Progenitor cell of endocrine pancreas (in vitro differentiated cells): ENCODE measurements at places on chromosomes 6 and 20. TPM values are rescaled to one million over a fixed set of nuclear protein-coding genes. Genes with fewer than 3 reads are reported as not detected.

DLL1 gene
- 75.3 and 79.1 TPM in 2 replicates for total RNA-seq

- DNase-seq, result no peak
Observed at GRCh38 chr6:24080711-24081110, 45.3 kb upstream of the NRSN1 start.

DNA sequence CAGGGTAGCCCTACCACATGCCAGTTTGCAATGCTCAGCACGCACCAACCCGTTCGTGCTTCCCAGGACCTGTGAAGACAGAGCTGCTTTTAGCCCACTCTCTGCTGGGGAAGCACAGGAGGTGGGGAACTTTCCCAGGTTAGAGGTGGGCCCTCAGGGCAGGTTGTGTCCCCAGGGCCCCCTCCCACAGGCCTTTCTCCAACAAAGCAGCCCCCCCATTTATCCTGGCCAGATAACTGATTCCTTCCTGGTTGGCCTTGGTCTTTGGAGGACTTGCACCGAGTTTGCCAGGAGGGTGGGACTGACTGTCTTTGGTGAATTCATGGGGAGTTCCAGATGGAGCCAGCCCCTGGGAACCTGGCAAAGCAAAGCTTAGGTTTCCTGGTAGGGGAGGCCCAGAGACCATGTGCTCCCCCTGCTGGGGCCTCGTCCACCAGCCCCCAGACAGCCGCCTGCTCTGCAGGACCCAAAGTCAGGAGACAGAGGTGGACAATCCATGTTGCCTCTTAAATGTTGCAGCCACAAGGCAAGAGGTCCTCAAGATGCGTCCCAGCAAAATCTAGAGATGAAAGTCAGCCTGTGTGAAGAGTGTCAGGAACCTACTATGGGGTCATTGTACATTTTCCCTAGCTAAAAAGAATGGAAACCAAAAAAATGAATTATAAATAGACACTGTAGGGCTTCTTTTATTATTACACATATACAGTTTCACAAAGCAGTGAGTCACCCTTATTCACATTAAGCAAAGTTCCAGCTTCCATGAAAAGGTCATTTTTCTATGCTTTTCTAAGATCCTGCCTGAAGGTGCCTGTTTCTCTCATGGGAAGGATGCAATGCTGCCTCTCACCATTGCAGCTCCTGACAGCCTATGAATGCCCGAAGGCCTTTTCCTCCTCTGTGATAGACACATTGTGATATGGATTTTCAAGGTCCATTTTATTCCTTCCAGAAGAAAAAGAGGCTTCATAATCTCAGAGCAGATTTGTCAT lies 497.8 kb downstream of the PREX1 start:
- no peak for DNase-seq

DNA sequence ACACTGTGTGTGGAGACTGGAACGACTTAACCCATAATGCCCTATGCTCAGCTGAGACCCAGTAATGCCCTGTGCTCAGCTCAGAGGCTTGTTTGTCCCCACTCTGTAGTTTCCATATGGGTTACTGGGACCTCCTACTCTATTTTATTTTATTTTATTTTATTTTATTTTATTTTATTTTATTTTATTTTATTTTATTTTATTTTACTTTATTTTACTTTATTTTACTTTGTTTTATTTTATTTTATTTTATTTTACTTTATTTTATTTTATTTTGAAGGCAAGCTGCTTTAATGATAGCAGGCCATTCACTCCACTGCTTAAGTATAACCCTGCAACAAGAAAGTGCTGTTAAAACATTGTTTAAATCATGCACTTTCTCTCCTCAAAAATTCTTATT lies 603.4 kb upstream of the JAG1 start:
- DNase-seq, result no peak

ENPP3 gene
- total RNA-seq, result not detected in 2 replicates

EPPIN gene
- total RNA-seq, result not detected in 2 replicates

SALL4 gene
- 156 and 178 TPM in 2 replicates for total RNA-seq
